ENCODE measurements at places on chromosomes 7 and 10. TPM values are rescaled to one million over a fixed set of nuclear protein-coding genes. Genes with fewer than 3 reads are reported as not detected.

The GIMAP5 gene
- under 0.01 TPM for total RNA-seq

The CABCOCO1 gene
- total RNA-seq: 8.3 TPM

The ERCC6 gene
- 34.9 TPM for total RNA-seq

The COG5 gene
- 42.6 TPM for total RNA-seq

The OGDHL gene
- total RNA-seq: 0.16 TPM

The GNAT3 gene
- total RNA-seq: not detected

Data from hair follicle dermal papilla cell (primary cell).